ENCODE measurements at places on chromosomes 5 and 9.

- no peak for DNase-seq
Measured at GRCh38 chr9:16720386-16720785, 150.1 kb downstream of the BNC2 start.

DNA sequence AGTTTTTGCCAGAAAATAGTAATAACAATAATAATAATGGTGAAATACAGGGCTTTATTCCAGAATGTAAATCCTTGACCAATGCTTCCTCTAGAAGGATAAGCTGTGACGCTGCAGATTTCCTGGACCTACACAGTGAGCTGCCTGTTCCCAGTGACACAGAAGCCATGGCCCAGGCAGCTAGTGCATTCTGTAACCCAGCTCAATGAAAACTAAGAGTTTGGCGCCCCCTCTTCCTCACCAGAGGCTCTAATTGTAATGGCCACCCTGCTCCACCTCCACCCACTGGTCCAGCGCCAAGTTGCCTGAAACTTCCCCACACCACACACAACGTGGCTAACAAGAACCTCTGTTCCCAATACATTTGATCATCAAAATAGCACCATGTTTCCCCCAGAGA lies 248.1 kb downstream of the CETN3 start:
- peak; percentile 18 for DNase-seq

DNA sequence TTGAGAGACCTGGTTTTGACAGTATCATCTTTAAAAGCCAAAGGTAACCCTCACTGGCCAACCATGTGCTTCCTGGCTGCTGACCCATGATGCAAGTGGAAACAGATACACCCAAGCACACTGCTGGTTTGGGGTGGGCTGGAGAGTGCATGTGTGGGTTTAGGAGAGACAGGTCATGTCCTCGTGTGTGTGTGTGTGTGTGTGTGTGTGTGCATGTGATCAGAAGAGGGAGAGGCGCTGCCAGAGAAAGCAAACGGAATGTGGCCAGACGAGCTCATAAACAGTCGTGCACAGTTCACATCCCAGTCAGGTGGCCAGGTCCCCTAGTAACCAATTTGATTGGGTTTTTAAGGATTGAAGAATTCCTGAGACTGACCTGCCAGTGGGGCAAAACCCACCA lies 112.8 kb upstream of the ICE1 start:
- DNase-seq, result no peak

GRCh38 chr5:135194573-135195269 lies 160.7 kb upstream of the PITX1 start:
- no peak for DNase-seq

GRCh38 chr5:75356719-75357118 lies 19.7 kb downstream of the HMGCR start:
- no peak for DNase-seq

DNA sequence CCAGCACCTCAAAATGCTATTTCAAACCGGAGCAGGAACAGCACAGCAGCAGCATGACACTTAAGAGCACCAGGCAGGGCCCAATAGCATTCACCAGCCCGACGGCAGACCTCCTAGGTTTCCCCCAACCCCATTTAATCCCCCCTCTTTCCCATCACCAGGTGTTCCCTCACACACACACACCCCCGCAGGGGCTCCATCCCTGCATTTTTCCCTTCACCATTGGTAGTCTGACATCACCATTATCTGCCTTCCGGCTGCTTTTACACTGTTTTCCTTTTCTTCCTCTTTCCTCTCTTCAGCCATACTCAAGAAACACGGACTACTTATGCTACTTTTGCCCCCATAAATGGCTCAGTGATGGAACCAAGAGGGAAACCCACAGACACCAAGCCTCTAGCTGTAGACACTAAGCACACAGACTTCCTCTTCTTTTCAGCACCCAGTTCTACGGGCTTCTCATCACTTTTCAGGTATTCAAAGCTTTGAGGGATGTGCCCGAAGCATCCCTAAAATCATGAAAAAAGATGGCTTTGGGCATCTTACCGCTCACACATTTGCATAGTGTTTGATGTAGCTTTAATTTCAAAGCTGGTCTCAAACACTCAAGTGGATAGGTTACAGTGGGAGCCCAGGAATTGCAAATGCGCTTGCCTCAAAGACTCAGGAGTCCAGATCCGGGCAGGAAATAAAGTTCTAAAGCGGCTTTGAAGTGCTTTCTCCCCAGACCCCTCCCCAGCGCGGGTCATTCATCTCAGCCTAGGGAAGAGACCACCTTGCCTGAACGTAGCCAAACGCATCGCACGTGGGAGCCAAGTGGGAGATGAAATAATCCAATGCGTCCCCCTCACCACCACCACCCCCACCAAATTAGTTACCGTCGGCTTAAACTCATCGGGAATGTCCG lies 141.5 kb downstream of the TSSK1B start:
- no peak for DNase-seq

DNA sequence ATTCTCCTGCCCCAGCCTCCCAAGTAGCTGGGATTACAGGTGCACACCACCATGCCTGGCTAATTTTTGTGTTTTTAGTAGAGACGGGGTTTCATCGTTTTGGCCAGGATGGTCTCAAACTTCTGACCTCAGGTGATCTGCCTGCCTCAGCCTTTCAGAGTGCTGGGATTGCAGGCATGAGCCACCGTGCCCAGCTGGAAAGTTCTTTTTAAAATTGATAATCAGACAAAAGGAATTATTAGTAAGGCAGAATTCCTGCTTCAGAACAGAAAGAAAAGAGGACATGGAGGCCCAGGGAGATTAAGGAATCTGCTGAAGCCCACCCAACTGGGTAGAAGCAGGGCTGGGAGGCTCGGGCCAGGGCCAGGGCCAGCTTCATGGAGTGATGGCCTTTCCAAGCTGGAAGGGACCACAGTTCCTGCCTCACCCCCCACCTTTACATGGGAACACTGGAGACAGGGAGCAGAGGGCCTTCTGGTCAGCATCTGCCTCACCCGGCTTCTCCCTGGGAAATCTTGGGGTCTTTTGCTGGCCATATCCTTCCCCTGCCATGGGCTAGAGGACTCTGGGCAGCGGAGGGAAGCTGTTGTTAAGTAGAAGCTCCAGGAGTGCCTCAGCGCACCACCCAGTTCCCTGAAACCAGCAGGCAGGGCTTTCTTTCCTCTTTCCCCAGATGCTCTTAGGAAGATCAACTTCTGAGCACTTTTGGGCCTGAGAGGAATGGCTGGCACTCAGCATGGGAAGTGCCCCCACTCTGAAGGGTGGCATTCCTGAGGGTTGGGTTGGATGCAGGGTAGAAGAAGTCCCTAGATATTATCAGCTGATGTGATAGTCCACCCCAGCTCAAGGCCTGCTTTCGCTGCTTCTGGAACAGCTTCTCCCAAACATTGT lies 70.1 kb downstream of the RGS3 start:
- no peak for DNase-seq

- peak; percentile 31 for DNase-seq
Measured at GRCh38 chr5:84381502-84382362, 2.9 kb downstream of the EDIL3 start.

DNA sequence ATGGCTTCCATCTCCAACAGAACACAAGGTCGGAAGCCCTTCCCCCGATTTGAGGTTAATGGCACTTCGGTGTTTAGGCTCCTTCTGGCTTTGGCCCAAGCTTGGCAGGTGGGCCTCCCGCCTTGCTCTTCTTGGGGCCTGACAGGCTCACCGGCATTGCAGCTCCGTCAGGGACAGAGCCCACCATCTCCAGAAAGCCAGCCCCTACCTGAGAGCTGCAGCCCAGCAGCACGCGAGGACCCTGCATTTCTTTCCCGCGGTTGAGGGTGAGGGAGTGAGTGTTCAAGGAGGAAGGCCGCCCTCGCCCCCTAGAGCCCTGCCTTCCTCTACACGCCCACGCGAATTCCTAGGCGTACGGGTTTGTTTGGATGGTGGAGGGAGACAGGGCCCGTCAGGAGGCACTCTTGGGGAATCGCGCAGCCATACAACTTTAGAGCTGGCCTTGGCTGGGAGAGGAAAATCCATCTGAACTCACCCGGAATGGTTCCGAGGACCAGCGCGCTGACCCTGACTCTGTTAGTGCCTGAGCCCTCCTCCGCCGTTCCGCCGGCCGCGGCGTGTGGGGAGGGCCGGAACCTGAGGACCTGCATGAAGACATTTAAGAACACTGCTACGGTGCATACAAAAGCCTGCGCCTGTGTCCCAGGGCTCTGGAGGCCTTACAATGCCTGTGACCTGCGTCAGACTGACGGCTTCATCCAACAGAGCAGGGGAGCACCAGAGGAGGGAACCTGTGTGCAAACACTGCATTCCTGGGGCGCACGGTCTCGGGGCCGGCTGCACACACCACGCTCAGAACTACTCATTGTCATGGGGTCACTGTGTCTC lies 73.8 kb downstream of the MRPL36 start:
- DNase-seq, result no peak

DNA sequence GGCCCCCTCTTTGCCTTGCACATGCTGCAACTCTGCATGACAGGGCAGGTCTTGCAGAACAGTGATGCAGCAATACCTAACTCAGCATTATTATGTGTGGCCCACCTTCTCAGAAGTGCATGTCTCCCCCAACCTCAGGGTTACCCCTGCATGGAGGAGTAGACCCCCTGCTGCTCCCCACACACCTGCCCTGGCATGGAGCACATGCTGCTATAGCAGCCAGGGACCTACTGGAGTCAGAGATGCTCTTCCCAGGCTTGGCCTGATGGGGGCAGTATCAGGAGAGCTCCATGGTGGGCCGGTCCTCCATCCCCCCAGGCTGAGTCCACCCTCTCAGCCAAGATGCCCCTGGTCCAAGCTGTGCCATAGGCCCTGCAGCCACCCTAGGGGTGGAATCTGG lies 13.2 kb upstream of the BOD1 start:
- peak; percentile 45 for DNase-seq

- DNase-seq, result no peak
Measured at GRCh38 chr5:66582499-66583165, 13.6 kb upstream of the MAST4 start.

DNA sequence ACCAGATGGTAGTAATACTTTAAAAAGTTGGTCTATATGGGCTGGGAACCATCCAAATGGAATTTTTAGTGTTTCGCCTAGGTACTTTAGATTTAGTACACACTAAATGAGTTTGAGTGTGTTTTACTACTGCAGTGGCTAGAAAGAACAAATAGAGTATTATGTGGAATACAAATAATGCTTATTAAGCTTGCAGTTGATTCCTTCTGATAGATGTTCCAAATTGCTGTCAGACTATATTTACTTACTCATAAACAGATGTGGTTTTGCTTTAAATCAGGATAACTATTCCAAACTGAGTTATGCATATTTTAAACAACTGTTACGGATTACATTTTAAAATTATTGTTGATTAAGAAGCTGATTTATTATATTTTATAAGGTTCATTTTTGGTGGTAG lies 103.3 kb downstream of the ZSWIM6 start:
- DNase-seq, result no peak

DNA sequence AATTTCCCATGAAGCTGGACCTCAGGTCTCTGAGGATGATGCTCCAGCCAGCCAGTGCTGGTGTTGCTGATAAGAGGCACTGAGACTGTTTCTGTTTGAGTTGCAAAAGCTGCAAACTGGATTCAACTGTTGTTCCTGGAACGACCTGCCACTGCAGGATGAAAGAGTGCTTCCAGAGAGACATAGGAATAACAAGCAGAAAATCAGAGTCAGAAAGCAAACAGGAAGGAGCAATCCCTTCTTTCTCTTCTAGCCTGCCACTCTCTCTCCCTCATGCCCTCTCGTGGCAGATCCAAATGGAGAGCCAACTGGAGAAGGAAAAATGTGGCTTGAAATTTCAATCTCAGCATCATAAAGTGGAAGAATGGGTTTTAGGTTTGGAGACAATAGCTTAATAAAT lies 110.4 kb downstream of the STARD4 start:
- no peak for DNase-seq

GRCh38 chr5:146877178-146877681 lies 1.3 kb downstream of the PPP2R2B start:
- DNase-seq, result no peak

Data from erythroblast (primary cell).